ENCODE measurements at places on chromosomes 2 and 18.

- no peak for ATAC-seq
Measured at GRCh38 chr2:130289780-130290179, 52.9 kb upstream of the IMP4 start.

DNA sequence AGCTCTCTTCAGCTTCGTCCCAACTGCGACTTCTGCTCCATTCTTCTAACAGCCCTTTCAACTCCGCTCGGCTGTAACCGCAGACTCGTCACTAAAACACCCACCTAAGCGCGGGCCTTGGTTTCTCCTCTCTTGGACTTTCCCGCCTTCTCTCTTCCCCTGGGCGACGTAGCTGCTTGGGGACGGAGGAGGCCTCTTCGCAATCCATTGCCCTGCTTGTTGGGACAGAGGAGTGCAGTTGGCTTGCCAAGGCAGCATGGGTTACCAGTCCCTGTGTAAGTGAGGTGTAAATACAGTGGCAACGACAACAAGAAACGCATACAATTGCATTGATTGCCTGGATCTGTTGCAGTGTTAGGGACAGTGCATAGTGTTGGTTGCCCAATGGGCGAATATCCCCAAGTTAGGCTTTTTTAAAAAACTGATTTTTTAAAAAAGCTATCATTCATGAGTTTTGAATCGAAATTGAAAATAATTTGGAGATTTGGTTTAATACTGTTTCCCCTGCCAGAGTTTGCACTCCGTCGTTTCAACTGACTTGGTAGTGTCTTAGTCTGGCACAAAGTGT lies 484 bp upstream of the DARS1 start:
- ATAC-seq = peak; percentile 57

DNA sequence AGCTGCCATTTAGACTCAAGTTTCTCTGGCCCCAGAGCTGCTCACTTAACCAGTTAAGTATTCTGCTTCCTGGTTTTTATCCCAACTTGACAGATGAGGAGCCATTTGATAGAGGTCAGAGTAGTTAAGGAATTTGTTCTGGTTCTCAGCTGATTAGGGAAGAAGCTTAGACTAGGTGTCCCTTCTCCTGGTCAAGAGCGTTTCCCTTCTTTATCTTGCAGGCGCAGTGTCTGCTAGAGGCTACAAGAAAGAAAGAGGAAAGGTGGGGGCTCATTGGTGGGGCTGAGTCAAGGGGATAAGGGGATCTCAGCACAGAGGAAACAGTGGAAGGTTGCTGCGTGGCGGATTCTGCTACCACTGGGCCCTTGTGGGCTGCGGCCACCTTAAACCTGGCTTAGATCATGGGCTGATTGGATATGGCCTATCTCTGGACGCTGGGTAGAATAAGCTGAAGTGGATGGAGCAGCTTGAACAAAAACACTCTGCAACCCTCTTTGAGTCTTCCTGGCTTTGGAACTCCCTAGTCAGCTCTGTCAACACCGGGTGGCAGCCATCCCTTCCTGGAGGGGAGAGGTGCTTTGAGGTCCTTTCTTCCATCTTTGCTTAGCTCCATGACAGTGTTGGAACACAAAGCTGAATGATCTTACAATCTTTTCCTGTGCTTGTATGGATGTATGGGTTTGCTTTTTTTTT lies 70.8 kb downstream of the QPCT start:
- no peak for ATAC-seq

DNA sequence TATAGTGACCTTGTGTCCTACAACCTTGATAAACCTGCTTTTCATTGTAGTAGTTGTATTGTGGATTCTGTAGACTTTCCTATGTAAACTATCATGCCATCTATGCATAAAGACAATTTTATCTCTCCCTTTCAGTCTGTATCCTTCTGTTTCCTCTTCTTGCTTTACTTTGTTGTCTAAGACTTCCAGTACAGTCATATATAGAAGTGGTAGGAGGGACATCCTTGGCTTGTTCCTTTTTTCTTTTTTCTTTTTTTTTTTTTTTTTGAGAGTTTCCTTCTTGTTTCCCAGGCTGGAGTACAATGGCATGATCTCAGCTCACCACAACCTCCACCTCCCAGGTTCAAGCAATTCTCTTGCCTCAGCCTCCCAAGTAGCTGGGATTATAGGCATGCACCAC lies 39.7 kb downstream of the UBE2F start:
- ATAC-seq = no peak

DNA sequence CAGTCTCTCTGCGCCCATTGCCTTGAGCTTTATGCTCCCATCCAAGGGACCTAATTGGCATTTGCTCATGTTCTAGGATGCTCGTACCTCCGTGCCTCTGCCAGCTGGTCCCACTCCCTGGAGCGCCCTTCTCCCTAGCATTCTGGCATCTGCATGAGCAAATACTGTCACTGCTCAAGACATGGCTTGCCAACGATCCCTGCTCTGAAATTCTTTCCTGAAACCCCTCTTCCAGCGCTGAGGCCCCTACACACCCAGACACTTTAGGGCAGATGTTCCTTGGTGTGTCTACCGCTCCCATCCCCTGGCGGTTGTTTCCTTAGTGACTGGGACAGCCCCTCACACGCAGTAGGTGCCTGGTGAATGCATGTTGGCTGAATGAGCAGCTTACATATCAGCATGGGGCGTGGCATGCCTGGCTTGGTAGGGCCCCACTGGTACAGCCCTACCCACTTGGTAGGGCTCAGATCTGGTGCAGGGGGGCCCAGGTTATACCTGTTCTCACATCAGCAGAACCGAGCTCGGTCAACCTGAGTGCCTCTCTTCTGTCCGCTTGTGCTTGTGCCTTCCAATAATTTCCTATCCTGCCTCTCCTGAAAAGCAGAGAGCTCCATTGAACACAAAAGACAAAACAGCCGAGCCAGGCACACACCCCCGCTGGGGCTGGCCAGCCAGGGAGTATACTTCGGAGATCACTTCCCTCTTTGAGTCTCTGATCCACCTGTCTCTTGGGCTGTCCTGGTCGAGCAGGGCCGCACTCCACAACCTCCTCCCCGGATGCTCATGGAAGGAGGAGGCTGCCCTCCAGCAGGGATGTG lies 59.2 kb downstream of the INHBB start:
- ATAC-seq = no peak

- ATAC-seq = no peak
Measured at GRCh38 chr18:33210575-33211189, 229.8 kb downstream of the CCDC178 start.

DNA sequence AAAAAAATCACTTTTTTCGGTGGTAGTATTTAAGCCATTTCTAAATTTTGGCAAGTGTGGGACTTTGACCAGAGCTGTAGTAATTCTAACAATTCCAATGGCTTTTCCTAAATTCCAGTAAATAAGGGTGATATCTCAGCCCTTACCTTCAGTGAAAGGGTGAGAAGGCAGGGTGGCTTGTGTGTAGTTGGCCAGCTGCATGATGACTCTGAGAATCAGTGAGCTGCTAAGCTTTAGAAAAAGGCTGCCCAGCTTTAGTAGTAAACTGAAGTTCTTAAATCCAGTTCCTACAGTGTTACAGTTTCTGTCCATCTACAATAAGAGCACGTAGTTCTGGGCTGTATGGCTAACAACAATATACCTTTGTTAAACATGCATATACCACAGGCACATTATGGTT lies 42.0 kb downstream of the OXER1 start:
- no peak for ATAC-seq

- ATAC-seq = no peak
Measured at GRCh38 chr18:31042084-31042405, 497 bp downstream of the DSC3 start.

DNA sequence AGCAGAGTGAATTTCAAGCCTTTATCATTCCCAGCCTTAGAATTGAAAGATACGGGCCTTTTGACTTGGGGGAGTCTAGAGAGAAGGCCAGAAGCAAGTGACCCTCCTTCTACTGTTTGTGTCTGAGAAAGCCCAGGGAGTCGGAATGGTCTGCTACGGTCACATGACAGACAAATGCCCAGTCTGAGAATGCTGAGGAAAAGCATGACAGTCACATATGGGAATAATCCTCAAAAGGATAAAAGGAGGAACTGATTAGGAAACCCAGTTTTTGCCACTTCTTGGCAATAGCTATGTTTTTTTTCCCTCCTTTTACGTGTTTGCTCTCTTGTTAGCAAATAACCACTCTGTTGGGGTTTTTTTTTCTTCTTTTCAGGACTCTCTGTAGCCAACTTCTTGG lies 38.1 kb upstream of the HNRNPA3 start:
- peak; percentile 34 for ATAC-seq

- no peak for ATAC-seq
Measured at GRCh38 chr2:467543-467891, 179.6 kb upstream of the ALKAL2 start.

GRCh38 chr2:27766287-27766661 lies 5.2 kb upstream of the MRPL33 start:
- ATAC-seq = no peak

GRCh38 chr2:88669482-88670214 lies 21.8 kb upstream of the RPIA start:
- ATAC-seq = no peak

GRCh38 chr2:30135541-30135940 lies 11.3 kb upstream of the YPEL5 start:
- no peak for ATAC-seq

- no peak for ATAC-seq
Measured at GRCh38 chr2:46929612-46930011, 14.0 kb upstream of the MCFD2 start.

Measured in gastroesophageal sphincter (tissue), 4 donors.